A549 treated with RU486 at 1 μM for 4 hours (cell line): ENCODE measurements at places on chromosomes 16 and 17. TPM values are rescaled to one million over a fixed set of nuclear protein-coding genes. Genes with fewer than 3 reads are reported as not detected.

The TERB1 gene
- total RNA-seq = not detected in 5 replicates

The ICAM2 gene
- 0.08 TPM in 1 of 5 replicates, not detected in the others for total RNA-seq

The RUNDC3A gene
- total RNA-seq = 0.29 to 0.59 TPM (median 0.53 TPM) in 5 replicates

The ANKS4B gene
- total RNA-seq = 0.07 to 0.16 TPM (median 0.09 TPM) in 5 replicates

The NHERF2 gene
- total RNA-seq = 34.8 to 57.8 TPM (median 54.9 TPM) in 5 replicates

The ZNF19 gene
- 1.6 to 3.9 TPM (median 1.8 TPM) in 5 replicates for total RNA-seq

The TEX14 gene
- 0.03 to 0.23 TPM (median 0.10 TPM) in 4 of 5 replicates, not detected in the other for total RNA-seq

The NPIPB5 gene
- 18.5 to 30.4 TPM (median 22.6 TPM) in 5 replicates for total RNA-seq

The ZNF785 gene
- not detected in 5 replicates for total RNA-seq

The ERN2 gene
- not detected in 5 replicates for total RNA-seq

The WNT3 gene
- total RNA-seq = 3.8 to 5.9 TPM (median 5.2 TPM) in 5 replicates

The MMP25 gene
- 0.49 to 1.0 TPM (median 0.79 TPM) in 5 replicates for total RNA-seq

The ZP2 gene
- total RNA-seq = not detected in 5 replicates

The SAMD14 gene
- 0.18 to 0.88 TPM (median 0.38 TPM) in 5 replicates for total RNA-seq

The TMEM98 gene
- 38.0 to 51.1 TPM (median 44.8 TPM) in 5 replicates for total RNA-seq

The KRTAP17-1 gene
- total RNA-seq = not detected in 5 replicates

The HP gene
- not detected in 5 replicates for total RNA-seq

The NUPR1 gene
- 10.7 to 28.8 TPM (median 16.5 TPM) in 5 replicates for total RNA-seq

The SETD6 gene
- total RNA-seq = 11.9 to 18.1 TPM (median 17.2 TPM) in 5 replicates

The MFSD6L gene
- total RNA-seq = not detected in 5 replicates

The TP53TG3D gene
- total RNA-seq = 0.68 to 1.7 TPM (median 1.00 TPM) in 5 replicates

The ENO3 gene
- 50.7 to 68.1 TPM (median 55.2 TPM) in 5 replicates for total RNA-seq

The DCUN1D3 gene
- total RNA-seq = 4.2 to 5.2 TPM (median 4.4 TPM) in 5 replicates

The CIAO2B gene
- 127 to 184 TPM (median 169 TPM) in 5 replicates for total RNA-seq

The TPPP3 gene
- 7.5 to 14.0 TPM (median 12.4 TPM) in 5 replicates for total RNA-seq

The EPX gene
- total RNA-seq = not detected in 5 replicates

The CCDC200 gene
- total RNA-seq = not detected in 5 replicates

The ZNF385C gene
- 0.19 to 0.51 TPM (median 0.27 TPM) in 5 replicates for total RNA-seq

The SKA2 gene
- 90.7 to 183 TPM (median 99.5 TPM) in 5 replicates for total RNA-seq

The ABCC11 gene
- total RNA-seq = 0.11 to 0.20 TPM (median 0.18 TPM) in 4 of 5 replicates, not detected in the other

The PSMD3 gene
- 149 to 180 TPM (median 173 TPM) in 5 replicates for total RNA-seq

The SLC38A8 gene
- total RNA-seq = not detected in 5 replicates

The CTRB2 gene
- not detected in 5 replicates for total RNA-seq

The RNU2-1 gene
- not detected in 5 replicates for total RNA-seq

The WNT9B gene
- total RNA-seq = not detected in 5 replicates

The TLCD3B gene
- total RNA-seq = 0.21 to 0.48 TPM (median 0.47 TPM) in 4 of 5 replicates, not detected in the other

The ORC6 gene
- 44.7 to 53.3 TPM (median 46.6 TPM) in 5 replicates for total RNA-seq

The CNGB1 gene
- total RNA-seq = 0.07 to 0.25 TPM (median 0.13 TPM) in 5 replicates

The KRT9 gene
- total RNA-seq = not detected in 5 replicates

The NPTX1 gene
- total RNA-seq = 46.8 to 115 TPM (median 85.9 TPM) in 5 replicates

The BANP gene
- 14.2 to 18.8 TPM (median 16.1 TPM) in 5 replicates for total RNA-seq

The SLC25A19 gene
- total RNA-seq = 18.2 to 25.0 TPM (median 21.2 TPM) in 5 replicates

The FBXL20 gene
- 6.3 to 8.6 TPM (median 8.1 TPM) in 5 replicates for total RNA-seq

The MGAT5B gene
- 16.0 to 25.5 TPM (median 22.3 TPM) in 5 replicates for total RNA-seq

The SLC16A11 gene
- not detected in 5 replicates for total RNA-seq

The C17orf78 gene
- not detected in 5 replicates for total RNA-seq

The CTF1 gene
- total RNA-seq = 0.08 to 0.23 TPM (median 0.16 TPM) in 4 of 5 replicates, not detected in the other

The PRSS33 gene
- total RNA-seq = 0.09 TPM in 1 of 5 replicates, not detected in the others
